ENCODE measurements at places on chromosomes 1 and 21. TPM values are rescaled to one million over a fixed set of nuclear protein-coding genes. Genes with fewer than 3 reads are reported as not detected.

The REN gene
- total RNA-seq, result 16.2 TPM

The KRTAP10-4 gene
- not detected for total RNA-seq

The LEPR gene
- total RNA-seq, result 6.4 TPM

The LRRC7 gene
- 1.3 TPM for total RNA-seq

The SLC1A7 gene
- not detected for total RNA-seq

The UAP1 gene
- 59.3 TPM for total RNA-seq

The HES2 gene
- 0.44 TPM for total RNA-seq

The FCRL4 gene
- not detected for total RNA-seq

The UBE2U gene
- total RNA-seq, result not detected

The KPRP gene
- not detected for total RNA-seq

The ADGRB2 gene
- total RNA-seq, result 10.5 TPM

The SPRR2B gene
- total RNA-seq, result not detected

The KCNA2 gene
- total RNA-seq, result 0.40 TPM

The RGS4 gene
- total RNA-seq, result 13.1 TPM

The G0S2 gene
- total RNA-seq, result 38.3 TPM

The RAB7B gene
- 3.9 TPM for total RNA-seq

The SLAMF6 gene
- not detected for total RNA-seq

The C8B gene
- total RNA-seq, result 22.1 TPM

The CLCA1 gene
- 42.9 TPM for total RNA-seq

The LHX8 gene
- 0.87 TPM for total RNA-seq

The GNAI3 gene
- 11.5 TPM for total RNA-seq

The OR2T34 gene
- total RNA-seq, result not detected

The SLC25A44 gene
- 16.9 TPM for total RNA-seq

The FBXO2 gene
- 122 TPM for total RNA-seq

The GABRD gene
- not detected for total RNA-seq

The RAB13 gene
- 39.6 TPM for total RNA-seq

Measured in hepatocyte (in vitro differentiated cells).